ENCODE measurements at places on chromosomes 13 and 19.

- DNase-seq, result no peak
Observed at GRCh38 chr13:51607165-51607564, 22.9 kb downstream of the WDFY2 start.

DNA sequence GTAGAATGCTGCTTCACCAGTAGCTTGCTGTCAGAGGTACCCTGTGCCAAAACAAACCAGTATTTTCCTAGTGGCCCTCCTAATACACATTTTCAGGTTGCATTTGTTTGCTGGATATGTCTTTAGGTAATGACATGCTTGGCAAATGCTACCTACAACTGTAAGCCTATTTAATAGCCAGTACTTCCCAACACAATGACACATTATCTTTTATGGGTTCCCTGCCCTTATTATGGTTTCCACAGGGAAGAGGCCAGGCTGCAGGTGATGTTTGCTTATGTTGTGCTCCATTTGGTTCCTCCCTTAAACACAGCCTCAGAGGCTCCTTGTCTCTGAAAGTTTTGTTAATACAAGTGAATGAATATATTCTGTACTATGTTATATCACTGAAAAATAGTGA, 24.7 kb downstream of the FRY start:
- no peak for DNase-seq

DNA sequence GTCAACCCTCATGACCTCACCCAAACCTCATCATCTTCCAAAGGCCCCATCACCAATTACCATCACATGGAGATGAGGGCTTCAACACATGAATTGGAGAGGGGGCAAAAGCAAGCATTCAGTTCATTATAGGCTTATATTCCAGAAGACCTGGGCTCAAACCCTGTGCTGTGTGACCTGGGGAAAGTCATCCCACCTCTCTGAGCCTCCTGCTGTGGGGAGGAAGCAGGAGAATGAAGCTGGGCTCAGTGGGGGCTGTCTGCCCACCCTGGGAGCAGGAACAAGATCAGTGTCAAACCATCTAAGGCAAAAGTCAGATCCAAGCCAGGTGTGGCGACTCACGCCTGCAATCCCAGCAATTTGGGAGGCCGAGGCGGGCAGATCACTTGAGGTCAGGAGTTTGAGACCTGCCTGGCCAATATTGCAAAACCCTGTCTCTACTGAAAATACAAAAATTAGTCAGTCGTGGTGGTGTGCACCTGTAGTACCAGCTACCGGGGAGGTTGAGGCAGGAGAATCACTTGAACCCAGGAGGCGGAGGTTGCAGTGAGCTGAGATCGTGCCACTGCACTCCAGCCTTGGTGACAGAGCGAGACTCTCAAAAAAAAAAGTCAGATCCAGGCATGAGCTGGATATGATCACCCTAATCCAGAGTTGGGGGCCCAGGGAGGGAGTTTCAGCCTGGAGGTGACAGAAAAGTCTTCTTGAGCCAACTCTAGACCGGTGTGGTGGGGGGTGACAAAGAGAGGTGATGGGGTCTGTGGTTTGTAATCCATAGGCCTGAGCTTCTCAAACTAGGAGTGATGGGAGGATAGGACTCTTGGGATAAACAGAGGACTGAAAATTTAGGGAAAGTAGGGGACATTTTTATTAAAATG, 1.6 kb upstream of the TPM4 start:
- no peak for DNase-seq

DNA sequence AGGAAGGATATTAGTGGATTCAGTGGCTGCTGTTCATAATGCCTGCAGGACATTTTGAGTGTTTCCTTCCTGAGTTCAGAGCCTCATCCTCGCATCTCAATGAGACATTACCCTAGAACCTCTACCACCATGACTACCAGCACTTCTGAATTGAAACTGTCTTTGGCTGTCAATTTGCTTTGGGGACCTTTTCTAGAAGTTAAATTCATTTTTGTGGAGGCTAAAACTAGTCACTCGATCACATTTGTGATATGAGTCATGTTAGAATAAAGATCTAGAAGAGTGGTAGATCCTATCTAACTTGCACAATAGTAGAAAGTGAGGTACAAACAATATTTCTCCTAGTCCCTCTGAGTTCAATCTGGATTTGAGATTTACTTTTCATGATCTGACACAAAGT, 124.9 kb downstream of the KCNRG start:
- no peak for DNase-seq

DNA sequence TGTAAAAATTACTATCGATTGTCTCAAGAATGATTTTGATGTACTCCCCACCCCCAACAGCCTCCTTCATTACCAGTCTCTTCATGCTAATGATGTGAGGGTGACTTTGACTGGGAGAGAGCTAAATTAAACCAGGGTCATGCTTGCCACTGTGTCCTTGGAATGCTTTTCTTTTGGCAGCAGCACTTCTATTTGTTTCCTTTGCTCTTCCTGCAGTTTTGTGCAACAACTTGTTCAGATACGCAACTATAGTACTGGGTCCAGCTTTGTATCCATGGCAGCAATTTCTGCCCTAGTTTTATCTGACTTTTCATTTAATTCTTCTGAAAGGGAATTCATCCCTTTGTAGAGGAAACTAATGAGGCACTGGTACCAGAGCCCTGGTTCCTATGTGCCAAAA, 2792.1 kb downstream of the PCDH9 start:
- no peak for DNase-seq

GRCh38 chr19:22446605-22447004, 24.5 kb upstream of the ZNF98 start:
- no peak for DNase-seq

- DNase-seq, result no peak
Observed at GRCh38 chr13:29683041-29683440, 87.6 kb upstream of the SLC7A1 start.

GRCh38 chr13:71290963-71291841, 575.8 kb downstream of the DACH1 start:
- DNase-seq, result no peak

GRCh38 chr19:36572593-36573019, 486 bp downstream of the ZNF529 start:
- DNase-seq, result no peak

GRCh38 chr13:105220881-105221280, 1314.6 kb downstream of the EFNB2 start:
- DNase-seq, result no peak
